A549 treated with ZK216348 at 1 μM for 4 hours (cell line): ENCODE measurements at places on chromosomes 5 and 9. TPM values are rescaled to one million over a fixed set of nuclear protein-coding genes. Genes with fewer than 3 reads are reported as not detected.

CSF1R gene
- total RNA-seq: 0.06 to 0.33 TPM (median 0.15 TPM) in 4 of 5 replicates, not detected in the other

NTNG2 gene
- 1.2 to 4.8 TPM (median 3.1 TPM) in 5 replicates for total RNA-seq

KIAA1191 gene
- total RNA-seq: 63.5 to 87.1 TPM (median 76.1 TPM) in 5 replicates

AQP3 gene
- total RNA-seq: 11.1 to 21.4 TPM (median 20.2 TPM) in 5 replicates

N4BP3 gene
- total RNA-seq: 0.73 to 1.1 TPM (median 1.0 TPM) in 5 replicates

SARDH gene
- total RNA-seq: 0.11 to 0.16 TPM (median 0.15 TPM) in 3 of 5 replicates, not detected in the others

ADAMTS12 gene
- total RNA-seq: 6.3 to 7.7 TPM (median 6.8 TPM) in 5 replicates

TMEM215 gene
- not detected in 5 replicates for total RNA-seq
